ENCODE measurements at places on chromosomes 16 and 17. TPM values are rescaled to one million over a fixed set of nuclear protein-coding genes. Genes with fewer than 3 reads are reported as not detected.

The CDRT15 gene
- total RNA-seq = not detected

The CD300LD gene
- not detected for total RNA-seq

DNA sequence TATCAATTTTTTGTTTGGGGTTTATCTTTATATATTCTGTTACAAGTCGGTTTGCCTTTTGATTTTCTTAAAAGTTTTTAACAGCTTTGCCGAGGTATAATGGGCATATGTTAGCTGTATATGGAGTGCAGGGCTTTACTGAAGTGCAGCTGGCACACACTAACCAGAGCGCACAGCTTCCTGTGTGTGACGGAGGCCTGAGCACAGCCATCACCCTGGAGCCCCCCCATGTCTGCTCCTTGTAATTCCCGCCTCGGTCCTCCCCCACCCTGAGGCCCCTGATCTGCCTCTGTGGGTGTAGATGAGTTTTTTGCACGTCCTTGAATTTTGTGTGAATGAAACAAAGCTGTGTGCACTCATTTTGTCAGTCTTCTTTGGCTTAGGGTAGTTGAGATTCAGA, 60.1 kb upstream of the ZNF750 start:
- H3K4me1 ChIP-seq = no peaks in the 10 kb centered on the region
- no peak for DNase-seq
- H3K36me3 ChIP-seq = peaks cover 19% of the 10 kb centered on the region
- H3K27ac ChIP-seq = no peak overlapping the region
- no peak overlapping the region for H3K4me3 ChIP-seq

- peaks cover 15% of the 10 kb centered on the region for H3K36me3 ChIP-seq
- DNase-seq = no peak
- H3K4me1 ChIP-seq = no peaks in the 10 kb centered on the region
- no peaks in the 10 kb centered on the region for H3K27me3 ChIP-seq
- no peak overlapping the region for H3K27ac ChIP-seq
Measured at GRCh38 chr17:60661489-60661888, 16.2 kb upstream of the BCAS3 start.

GRCh38 chr17:6677158-6677831, 25.7 kb downstream of the C17orf100 start:
- H3K4me3 ChIP-seq = no peak overlapping the region
- no peak overlapping the region for H3K27ac ChIP-seq
- H3K36me3 ChIP-seq = no peaks in the 10 kb centered on the region

All from CD8-positive, alpha-beta memory T cell (primary cell).